Liver (tissue), 10 donors: ENCODE measurements at places on chromosomes 7 and 10. TPM values are rescaled to one million over a fixed set of nuclear protein-coding genes. Genes with fewer than 3 reads are reported as not detected.

Gene AGR3
- not detected for total RNA-seq

Gene NUTM2B
- total RNA-seq: 0.25 TPM

Gene SPACDR
- total RNA-seq: 0.33 TPM

Gene AFAP1L2
- 1.8 TPM for total RNA-seq

Gene TBC1D12
- total RNA-seq: 5.6 TPM

Gene ZP3
- total RNA-seq: 0.47 TPM

Gene LAMB4
- total RNA-seq: under 0.01 TPM

Gene HMX3
- not detected for total RNA-seq

Gene TAS2R4
- 3.2 TPM for total RNA-seq

Gene BZW2
- total RNA-seq: 13.0 TPM

Gene LBX1
- total RNA-seq: not detected

DNA sequence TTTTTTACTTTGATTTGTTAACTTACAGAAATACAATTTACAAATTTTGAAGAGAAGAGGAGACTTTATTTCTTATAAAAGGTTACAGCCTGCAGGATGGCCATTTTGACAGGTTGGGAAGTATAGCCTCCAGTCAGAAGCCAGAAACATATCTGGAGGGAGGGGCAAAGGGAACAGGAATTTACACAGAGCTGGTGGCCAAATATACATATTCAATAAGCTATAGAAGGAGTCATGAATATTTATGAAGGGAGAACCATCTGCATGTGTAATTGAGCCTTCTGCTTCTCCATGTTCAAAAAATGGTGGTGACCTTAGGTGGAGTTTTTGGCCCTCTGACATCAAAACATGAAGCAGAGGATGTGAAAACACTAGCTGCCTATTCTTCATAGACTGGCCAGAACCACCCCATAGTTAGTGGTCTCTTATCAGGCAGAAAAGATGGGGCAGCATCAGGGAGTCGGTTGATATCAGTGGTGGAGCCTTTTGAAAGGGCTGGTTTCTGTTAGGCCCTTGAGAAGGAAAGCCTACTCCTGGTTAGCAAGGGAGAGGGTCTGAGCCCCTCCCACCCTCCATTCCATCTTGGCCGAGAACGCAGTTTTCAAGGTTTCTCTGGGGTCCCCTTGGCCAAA is 57.2 kb downstream of the ENTPD1 start:
- no peaks in the 10 kb centered on the region for H3K4me1 ChIP-seq
- H3K27me3 ChIP-seq: no peaks in the 10 kb centered on the region
- DNase-seq: no peak
- no peaks in the 10 kb centered on the region for H3K36me3 ChIP-seq
- no peak overlapping the region for H3K27ac ChIP-seq

DNA sequence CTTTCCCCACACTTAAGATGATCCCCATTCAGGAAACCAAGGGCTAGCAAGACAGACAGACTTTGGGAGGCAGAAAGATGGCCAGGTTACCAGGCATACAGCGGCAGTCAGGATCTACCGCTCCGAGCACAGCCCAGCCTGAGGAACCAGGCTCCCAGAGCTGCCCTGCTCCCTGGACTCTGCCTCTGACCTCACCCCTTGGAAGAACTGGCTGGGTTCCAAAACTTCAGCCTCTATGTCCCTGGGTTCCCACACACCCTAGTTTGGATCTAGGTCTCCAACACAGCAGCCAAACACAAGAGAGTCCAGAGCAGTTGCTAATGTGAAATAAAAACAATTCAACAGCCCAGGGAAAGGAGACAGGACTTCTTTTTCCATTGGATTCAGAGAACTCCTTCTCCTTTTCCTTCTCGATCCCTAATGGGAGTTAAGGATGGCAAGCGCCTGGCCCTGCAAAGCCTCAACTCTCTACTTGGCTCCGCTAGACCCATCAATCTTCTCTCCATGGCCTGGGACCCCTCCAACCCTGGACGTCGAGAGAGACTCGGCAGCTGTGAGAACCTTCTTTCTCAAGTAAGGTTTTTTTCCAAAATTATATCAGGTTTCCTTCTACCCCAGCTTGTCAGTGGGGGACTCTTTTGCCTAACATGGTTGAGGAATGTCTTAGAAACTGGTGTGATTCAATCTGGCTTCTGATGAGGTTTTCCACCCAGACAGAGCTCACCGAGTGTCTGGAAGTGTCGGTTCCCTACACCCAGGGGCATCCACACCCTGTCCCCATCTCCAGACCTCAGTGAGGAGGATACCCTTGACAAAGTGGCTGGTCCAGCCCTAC is 219.6 kb downstream of the KCNMA1 start:
- H3K4me3 ChIP-seq: no peak overlapping the region
- no peaks in the 10 kb centered on the region for H3K27me3 ChIP-seq
- H3K4me1 ChIP-seq: no peaks in the 10 kb centered on the region
- DNase-seq: no peak
- no peak overlapping the region for H3K27ac ChIP-seq

DNA sequence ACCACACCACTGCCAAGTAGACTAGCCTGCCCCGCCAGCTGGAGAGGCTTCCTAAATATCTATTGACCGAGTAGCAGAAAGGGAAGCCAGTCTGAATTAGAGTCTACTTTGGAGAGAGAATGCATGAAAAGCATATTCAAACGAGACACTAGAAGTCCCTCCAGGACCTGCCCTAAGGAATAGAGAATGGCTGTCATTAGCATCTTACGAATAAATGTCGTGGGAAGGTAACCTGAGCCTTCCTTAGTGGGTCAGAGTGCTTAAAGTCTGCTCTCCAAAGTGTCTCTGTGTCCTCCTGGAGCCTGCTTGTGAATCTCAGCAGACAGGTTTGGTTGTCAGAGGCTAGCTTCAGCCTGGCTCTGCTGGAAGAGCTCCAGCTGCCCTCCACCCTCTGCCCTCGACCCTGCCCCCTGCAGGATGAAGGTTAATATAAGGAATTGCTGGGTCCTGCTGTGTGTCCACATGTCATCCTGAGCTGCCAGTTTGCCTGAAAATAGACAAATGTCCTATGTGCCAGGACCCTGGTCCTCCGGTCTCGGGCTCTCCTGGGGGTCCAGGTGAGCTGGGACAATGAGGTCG is 33.4 kb downstream of the FAM241B start:
- H3K27me3 ChIP-seq: no peaks in the 10 kb centered on the region
- peak; percentile 37 for DNase-seq

- no peak overlapping the region for H3K27ac ChIP-seq
- no peaks in the 10 kb centered on the region for H3K4me1 ChIP-seq
- no peak overlapping the region for H3K4me3 ChIP-seq
- no peak for DNase-seq
Measured at GRCh38 chr7:135074096-135074495, 73.8 kb upstream of the TMEM140 start.

DNA sequence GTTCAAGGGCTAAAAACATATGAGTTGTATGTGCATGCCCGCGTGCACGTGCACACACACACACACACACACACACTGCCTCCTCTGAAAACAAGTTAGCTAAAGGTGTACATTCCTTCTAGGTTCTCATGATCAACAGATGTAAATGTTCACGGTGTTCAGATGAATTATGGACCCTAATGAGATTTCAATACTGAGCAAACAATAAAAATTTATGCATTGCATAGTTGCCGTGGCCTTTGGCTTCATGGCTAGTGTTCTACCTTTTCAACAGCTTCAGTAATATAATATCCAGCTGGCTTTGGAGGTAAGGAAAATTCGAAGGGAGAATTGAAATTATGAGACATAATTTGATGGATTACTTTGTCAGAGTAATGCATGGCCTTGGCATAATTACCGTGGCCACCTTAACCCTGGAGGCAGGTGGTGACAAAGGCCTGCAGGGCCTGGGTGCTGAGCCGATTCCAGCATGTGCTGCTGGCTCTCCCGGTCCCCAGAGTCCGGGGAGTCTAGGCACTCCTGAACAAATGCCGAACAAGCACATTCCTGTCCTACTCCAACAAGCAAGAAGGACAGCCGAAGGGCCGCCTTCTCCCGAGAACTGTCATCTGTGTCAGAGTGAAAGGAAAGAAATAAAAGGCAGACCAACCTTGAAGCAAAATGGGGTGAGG is 166.6 kb upstream of the TCF7L2 start:
- H3K27me3 ChIP-seq: no peaks in the 10 kb centered on the region
- H3K4me1 ChIP-seq: no peaks in the 10 kb centered on the region
- H3K4me3 ChIP-seq: no peak overlapping the region

DNA sequence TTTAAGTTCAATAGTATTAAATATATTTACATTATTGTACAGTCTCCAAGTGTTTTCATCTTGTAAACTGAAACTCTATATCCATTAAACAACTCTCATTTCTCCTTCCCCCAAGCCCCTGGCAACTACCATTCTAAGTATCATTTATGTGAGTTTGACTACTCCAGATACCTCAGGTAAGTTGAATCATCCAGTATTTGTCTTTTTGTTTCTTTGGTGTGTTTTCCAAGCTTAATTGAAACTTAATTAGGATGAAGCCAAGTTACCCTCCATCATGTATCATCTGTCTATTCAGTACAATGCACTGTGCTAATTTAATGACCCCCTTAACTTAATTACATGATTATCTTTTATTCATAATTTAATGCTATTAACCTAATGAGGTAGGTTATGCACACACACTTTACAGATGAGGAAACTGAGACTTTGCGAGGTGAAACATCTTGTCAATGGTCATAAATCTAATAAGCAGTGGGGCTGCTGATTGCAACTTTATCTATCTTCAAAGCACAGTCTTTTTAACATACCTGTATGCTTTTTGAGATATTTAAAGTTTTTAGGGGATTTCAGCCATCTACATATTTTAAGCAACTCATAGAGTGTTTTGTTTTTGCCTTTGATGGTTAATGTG is 663 bp downstream of the MACC1 start:
- H3K4me3 ChIP-seq: no peak overlapping the region
- no peaks in the 10 kb centered on the region for H3K36me3 ChIP-seq
- peaks cover 3% of the 10 kb centered on the region for H3K4me1 ChIP-seq
- H3K27ac ChIP-seq: no peak overlapping the region
- DNase-seq: no peak

DNA sequence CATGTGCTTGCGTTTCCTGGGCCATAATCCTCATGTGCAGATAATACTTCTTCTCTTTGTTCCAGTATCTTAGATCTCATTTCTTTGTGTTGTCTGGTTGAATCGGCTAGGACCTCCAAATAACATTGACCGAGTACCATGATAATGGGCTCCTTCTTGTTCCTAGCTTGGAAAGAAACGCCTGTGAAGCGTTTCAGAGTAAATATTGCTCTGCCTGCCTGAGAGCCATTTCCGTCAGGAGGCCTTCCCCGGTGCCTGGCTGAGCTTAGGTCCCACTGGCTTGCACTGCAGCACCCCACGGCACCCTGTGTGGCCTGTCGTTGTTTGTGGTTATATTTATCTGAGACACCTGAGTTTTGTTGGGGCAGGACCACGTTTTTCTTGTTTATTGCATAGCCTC is 17.7 kb downstream of the FOXK1 start:
- no peaks in the 10 kb centered on the region for H3K27me3 ChIP-seq
- no peak overlapping the region for H3K27ac ChIP-seq
- H3K4me1 ChIP-seq: no peaks in the 10 kb centered on the region
- DNase-seq: no peak
- H3K36me3 ChIP-seq: no peaks in the 10 kb centered on the region

- no peaks in the 10 kb centered on the region for H3K27me3 ChIP-seq
- no peaks in the 10 kb centered on the region for H3K36me3 ChIP-seq
- no peaks in the 10 kb centered on the region for H3K4me1 ChIP-seq
Measured at GRCh38 chr10:88553116-88553752, 29.9 kb downstream of the RNLS start.

- no peak overlapping the region for H3K27ac ChIP-seq
- H3K36me3 ChIP-seq: no peaks in the 10 kb centered on the region
- H3K4me1 ChIP-seq: no peaks in the 10 kb centered on the region
- DNase-seq: no peak
- no peaks in the 10 kb centered on the region for H3K27me3 ChIP-seq
Measured at GRCh38 chr7:109950256-109950655, 1140.7 kb upstream of the LRRN3 start.

- H3K36me3 ChIP-seq: no peaks in the 10 kb centered on the region
- no peaks in the 10 kb centered on the region for H3K4me1 ChIP-seq
- no peaks in the 10 kb centered on the region for H3K27me3 ChIP-seq
- H3K4me3 ChIP-seq: no peak overlapping the region
- no peak for DNase-seq
- H3K27ac ChIP-seq: no peak overlapping the region
Measured at GRCh38 chr7:158077151-158077840, 510.3 kb downstream of the PTPRN2 start.

DNA sequence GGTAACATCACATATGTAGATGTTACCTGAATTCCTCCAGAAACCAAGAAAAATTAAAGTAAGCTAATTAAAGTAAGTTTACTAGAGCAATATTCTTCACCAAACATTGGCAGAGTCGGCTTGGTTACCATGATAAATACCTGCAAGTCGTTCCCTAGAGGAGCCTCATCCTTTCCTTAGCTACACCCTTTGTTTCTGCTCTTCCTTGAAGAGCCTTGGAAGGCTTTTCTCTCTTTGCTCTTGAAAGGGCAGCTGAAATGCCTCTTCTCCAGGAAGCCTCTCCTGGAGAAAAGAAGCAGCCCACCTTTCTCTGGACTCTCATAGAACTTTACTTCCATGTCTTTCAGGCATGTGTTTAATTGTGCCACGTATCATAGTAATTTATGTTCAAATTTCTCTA is 34.9 kb upstream of the CALD1 start:
- H3K4me3 ChIP-seq: no peak overlapping the region
- DNase-seq: no peak
- H3K36me3 ChIP-seq: no peaks in the 10 kb centered on the region
- no peak overlapping the region for H3K27ac ChIP-seq
- no peaks in the 10 kb centered on the region for H3K4me1 ChIP-seq
- H3K27me3 ChIP-seq: no peaks in the 10 kb centered on the region

GRCh38 chr10:125231116-125231812 is 70.9 kb upstream of the CTBP2 start:
- no peak overlapping the region for H3K4me3 ChIP-seq
- H3K4me1 ChIP-seq: no peaks in the 10 kb centered on the region
- no peak for DNase-seq
- no peaks in the 10 kb centered on the region for H3K36me3 ChIP-seq
- no peak overlapping the region for H3K27ac ChIP-seq
- H3K27me3 ChIP-seq: no peaks in the 10 kb centered on the region

GRCh38 chr7:33243319-33243881 is 114.0 kb downstream of the BBS9 start:
- no peak for DNase-seq
- no peaks in the 10 kb centered on the region for H3K36me3 ChIP-seq
- H3K4me3 ChIP-seq: no peak overlapping the region
- no peaks in the 10 kb centered on the region for H3K4me1 ChIP-seq

DNA sequence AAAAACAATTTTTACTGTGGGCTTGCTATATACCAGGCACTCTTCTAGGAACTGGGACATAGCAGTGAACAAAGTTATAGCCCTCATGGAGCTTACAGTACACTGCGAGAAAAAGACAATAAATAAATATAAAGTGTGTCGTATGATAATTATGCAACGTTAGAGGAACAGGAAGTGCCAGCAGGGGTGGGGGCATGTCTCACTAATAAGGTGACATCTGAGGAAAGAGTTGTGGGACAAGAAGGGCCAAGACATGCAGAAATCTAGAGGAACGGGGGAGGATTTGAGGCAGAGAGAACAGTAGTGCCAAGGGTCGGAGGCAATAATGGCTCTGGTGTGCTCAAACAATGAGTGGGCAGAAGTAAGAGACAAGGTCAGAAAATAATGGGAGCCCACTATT is 52.8 kb downstream of the LMBR1 start:
- H3K4me3 ChIP-seq: no peak overlapping the region
- DNase-seq: no peak
- H3K27me3 ChIP-seq: no peaks in the 10 kb centered on the region

- H3K4me1 ChIP-seq: no peaks in the 10 kb centered on the region
- no peak overlapping the region for H3K27ac ChIP-seq
- no peaks in the 10 kb centered on the region for H3K27me3 ChIP-seq
- no peak for DNase-seq
- no peak overlapping the region for H3K4me3 ChIP-seq
Measured at GRCh38 chr7:47335557-47336471, 246.1 kb downstream of the TNS3 start.
